ENCODE measurements at places on chromosomes 3 and 15. TPM values are rescaled to one million over a fixed set of nuclear protein-coding genes. Genes with fewer than 3 reads are reported as not detected.

DNA sequence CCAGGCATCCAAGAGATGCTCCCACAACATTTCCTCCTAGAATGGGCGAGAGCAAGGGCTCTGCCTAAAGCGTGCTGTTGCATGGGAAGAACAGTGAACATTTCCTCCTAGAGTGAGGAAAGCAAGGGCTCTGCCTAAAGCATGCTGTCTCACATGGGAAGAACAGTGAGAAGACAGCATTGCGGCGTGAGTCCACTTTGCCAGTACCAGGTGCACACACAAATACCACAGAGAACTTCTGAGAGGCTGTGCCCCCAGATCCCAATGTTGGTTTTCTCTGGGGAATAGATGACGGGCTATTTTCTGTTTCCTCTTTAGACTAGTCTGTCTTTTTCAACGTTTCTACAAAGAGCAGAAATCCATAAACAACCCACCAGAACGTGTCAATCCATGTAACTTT lies 142.9 kb downstream of the LRRK1 start:
- DNase-seq: no peak

DNA sequence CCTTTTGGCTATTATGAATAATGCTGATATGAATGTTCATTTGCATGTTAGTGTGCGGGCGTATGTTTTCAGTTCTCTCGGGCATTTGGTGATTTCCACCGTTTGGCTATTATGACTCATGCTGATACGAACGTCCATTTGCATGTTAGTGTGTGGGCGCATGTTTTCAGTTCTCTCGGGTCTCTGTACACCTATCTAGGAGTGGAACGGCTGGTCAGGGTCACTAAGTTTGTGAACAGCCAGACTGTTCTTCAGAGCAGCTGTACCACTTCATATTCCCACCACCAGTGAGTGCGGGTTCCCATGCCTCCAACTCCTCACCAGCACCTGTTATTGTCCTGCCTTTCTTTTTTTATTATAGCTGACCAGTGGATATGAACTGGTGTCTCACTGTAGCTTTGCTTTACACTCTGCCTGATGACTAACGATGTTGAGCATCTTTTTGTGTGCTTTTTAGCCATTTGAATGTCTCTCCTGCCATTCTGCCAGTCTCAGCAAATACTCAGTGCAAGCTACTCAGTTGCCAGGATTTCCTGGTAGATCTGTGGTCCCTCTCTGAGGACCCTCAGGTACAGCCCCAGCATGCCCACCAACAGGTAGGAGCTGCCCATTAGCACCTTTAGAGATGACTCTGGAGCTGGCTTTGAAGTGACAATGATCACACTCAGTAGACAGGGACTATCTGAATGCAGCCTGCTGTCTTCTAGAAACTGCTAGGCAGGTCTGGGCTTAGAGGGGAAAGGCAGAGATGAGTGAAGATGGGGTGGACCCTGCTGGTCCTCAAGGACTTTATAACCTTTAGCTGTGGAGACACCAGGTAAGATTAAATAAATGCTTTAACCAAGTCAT lies 141.1 kb downstream of the XXYLT1 start:
- DNase-seq: peak; percentile 64

The AMIGO3 gene
- total RNA-seq: 0.07 TPM

DNA sequence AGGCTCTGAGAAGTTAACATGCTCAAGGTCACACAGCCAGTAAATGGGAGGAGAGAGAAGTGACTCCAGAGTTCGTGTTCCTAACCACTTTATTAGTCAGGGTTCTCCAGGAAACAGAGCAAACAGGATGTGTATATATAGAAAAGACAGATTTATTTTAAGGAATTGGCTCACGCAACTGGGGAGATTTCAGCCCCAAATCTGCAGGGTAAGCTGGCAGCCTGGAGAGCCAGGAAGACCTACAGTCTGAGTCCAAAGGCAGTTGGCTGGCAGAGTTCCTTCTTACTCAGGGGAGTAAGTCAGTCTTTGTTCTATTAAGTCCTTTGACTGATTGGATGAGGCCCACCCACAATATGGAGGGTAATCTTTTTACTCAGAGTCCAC lies 118.2 kb upstream of the PROK2 start:
- DNase-seq: no peak

The LXN gene
- total RNA-seq: 13.9 TPM

DNA sequence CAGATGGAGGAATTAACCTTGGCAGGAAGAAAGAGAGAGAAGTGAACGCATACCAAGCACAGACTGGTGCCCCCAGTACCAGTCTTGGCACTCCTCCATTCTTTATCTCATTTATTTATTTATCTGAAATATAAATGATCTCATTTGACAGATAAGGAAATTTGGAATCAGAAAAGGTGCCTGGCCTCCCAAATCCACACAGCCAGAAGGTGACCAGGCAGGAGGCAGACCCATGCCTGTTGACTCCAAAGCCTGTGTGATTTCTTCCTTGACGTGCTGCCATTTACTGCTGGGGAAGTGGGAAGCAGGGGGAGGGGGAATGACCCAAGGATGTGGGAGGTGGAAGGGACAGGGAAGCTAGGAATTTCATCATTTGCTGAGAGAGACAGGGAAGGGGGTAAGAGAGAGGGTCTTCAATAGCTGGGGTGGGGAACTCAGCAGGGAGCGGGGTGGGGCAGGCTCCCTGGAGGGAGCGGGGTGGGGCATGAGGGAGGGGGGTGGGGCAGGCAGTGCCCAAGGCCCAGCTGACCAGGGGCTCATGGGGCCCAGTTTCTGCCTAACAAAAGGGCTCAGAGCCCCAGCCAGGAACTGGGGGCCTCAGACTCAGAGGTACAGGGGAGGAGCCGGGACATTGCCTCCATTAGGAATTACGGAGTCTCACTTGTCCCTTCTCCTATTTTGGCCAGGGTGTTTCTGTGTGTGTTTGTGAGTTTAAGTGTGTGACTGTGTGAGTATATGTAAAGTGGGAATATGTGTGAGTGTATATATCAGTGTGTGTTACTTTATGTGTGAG lies 63.0 kb downstream of the MINAR1 start:
- DNase-seq: no peak

DNA sequence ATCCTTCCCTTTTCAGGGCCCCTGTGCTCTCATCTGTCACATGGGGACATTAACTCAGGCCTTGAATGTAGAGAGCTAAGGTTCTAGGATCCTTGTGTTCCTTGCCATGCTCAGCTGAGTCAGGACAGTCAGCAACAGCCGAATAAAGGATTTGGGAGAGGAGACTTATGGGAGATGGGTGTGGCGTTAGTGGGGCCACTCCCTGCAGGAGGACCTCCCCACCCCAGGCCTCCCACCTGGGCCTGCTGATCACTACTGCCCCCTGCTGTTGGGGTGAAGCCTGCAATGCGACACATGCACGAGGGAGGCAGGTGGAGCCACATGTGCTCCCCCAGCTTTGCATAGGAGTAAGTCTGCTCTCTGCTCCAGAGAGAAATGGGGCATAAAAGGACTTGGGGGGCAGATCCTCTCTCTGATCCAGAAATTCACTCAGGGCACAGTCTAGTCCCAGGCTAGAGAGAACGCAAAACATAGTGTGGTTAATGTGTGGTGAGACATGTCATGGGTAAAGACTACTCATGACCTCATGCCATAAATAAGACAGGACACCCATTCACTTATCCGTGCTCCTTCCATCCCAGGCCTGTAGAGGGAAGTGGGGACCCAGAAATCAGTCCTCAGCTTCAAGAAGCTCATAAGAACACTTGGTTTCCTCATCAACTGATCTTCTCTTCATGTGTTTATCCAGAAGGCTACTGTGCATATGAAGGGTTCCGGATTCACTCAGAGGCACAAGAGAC lies 19.4 kb downstream of the RBP1 start:
- peak; percentile 56 for DNase-seq

The FEZF2 gene
- total RNA-seq: not detected

DNA sequence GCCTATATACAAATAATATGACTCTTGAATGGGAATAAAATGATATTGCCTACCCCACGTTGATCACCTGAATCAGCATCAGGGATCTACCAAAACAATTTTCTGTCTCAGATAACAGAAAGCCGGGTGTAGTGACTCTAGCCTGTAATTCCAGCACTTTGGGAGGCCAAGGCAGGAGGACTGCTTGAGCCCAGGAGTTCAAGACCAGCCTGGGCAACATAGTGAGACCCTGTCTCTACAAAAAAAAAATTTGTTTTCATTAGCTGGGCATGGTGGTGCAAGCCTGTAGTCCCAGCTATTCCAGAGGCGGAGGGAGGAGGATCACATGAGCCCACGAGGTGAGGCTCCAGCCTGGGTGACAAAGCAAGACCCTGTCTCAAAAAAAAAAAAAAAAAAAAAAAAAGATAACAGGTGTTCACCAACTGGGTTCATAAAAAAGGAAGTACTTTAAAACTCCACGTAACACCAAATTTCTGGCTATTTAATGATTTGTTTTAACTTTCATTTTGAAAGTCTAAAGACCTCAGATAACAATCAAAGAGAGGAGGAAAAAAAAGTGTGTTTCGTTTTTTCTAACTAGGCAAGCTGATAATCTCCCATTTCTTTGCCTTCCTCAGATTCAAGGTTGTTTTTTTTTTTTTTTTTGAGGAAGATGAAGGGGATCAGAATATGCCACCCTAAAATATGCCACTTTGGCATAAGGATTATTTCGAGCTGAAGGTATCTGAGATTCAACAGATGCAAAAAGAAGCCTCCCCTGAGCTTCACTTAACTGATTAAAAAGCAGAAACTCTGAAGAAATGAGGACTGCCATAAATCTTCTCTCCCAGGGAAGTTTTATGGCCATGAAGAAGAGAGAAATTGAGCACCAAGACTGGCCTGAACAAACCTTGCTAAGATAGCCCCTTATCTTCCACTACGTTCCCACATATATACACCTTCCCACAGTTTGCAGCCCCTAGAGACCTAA lies 44.1 kb downstream of the TRANK1 start:
- DNase-seq: no peak

GRCh38 chr3:142850395-142851023 lies 38.4 kb downstream of the PCOLCE2 start:
- peak; percentile 49 for DNase-seq

- DNase-seq: no peak
Measured at GRCh38 chr3:187186375-187186774, 10.9 kb upstream of the RTP1 start.

DNA sequence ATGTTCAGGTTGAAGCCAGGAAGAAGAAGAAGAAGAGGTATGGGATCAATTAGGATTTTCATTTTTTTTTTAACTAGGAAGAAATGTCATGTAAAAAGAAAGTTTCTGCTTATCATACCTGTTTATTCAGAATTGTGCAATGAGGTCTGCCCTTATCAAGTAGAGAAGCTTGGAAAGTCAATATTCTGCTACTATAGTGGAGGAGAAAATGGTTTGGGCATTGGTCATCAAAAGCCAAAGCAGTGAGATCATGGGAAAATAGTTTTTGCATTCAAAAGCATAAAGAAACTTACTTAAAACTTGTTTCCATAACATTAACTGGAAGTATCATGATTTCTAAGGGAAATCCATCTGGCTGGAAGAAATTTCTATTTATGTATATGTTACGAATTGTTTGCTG lies 1239.2 kb downstream of the NSUN3 start:
- no peak for DNase-seq

DNA sequence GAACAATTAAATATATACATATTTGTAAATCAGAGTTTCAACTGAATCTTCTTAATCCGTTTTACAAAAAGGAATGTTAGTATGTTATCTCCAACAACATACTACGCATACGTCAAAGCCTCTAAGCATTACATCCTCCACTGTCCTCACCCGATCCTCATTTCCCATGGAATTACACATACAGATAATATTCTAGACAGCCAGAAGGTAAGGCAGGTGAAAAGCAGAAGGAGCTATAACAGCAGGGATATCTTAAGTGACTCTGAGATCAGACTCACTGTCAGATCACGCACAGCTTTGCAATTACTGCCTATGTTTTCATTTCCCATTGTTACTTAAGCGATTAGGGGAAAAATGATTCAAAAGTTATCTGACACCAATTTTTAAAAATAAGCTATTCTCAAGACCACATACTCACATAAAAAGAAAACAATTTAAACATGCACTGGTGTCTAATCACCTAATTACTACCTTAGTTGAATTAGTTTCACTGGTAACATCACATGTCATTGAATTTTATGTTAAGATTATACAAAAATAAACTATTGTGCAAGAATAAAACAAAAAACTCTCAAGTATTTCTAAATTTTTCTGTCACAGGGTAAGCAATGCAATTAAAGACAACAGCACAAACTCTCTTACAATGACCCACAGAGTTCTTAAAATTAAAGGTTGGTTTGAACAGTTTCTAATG lies 92.8 kb downstream of the TBL1XR1 start:
- DNase-seq: no peak

DNA sequence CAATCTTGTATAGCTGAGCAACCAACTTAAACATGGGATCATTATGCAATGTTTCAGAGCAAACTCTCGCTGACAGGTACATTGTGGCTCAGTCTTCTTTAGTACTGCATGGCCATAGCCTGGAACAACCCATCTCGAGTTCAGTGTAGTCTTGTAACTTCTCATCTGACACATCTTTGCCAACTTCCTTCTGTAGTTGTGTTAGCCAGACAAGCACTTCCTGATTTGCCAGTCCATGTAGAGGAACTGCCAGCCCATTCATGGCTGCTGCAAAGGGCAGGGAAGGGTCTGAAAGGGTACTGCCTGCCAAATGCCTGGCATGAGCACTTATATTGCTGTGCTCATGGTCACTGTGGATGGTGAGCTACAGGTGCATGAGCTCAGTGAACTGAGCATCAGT lies 49.2 kb upstream of the CCDC54 start:
- no peak for DNase-seq

GRCh38 chr3:114856835-114857234 lies 290.3 kb downstream of the ZBTB20 start:
- no peak for DNase-seq

- peak; percentile 52 for DNase-seq
Measured at GRCh38 chr15:81336568-81336967, 12.6 kb upstream of the STARD5 start.
